ENCODE measurements at places on chromosomes 6 and 20.

DNA sequence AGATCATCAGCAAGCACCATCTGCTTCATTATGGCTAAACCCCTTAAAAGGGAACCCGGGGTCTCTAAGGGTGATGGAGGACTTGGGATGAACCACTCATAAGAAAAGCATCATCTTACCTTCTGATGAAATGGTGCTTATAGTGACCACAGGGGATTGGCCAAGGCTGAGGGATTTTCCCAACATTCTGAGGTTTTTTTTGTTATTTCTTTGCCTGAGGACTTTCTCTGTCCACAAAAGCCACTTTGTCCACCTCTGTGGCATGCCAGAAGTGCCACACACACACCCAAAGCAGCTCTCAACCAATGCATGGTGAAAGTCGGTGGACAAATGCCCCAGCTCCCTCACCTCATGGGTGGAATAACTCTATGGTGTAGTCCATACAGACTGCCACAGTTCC is 79.3 kb upstream of the TOP1 start:
- no peak for DNase-seq

DNA sequence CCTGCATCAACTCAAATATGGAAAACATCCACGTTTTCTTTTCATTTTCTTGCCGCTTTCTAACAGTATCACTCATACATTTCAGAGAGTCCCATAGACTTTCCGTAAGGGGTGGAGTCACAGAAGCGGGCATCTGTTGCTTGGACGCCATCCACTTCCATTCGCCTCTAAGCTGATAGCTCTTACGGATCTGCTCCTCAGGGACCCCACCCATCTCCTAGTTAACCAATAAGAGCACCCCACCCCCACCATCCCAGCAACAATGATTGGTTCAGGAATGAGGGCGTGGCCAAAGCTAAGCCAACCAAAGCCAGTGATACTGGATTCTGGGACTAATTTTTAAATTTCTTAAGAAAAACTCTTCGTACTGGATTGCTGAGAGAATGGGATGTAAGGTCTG is 42.4 kb downstream of the SLC2A10 start:
- no peak for DNase-seq

- DNase-seq: no peak
These were observed 35.3 kb upstream of the CCND3 start for GRCh38 chr6:41976794-41977484.

GRCh38 chr20:40961686-40962640 is 66.7 kb upstream of the TOP1 start:
- peak; percentile 32 for DNase-seq

GRCh38 chr6:35626401-35626800 is 62.3 kb downstream of the FKBP5 start:
- DNase-seq: no peak

- no peak for DNase-seq
These were observed 1.4 kb downstream of the PREP start for GRCh38 chr6:105401247-105402089.

DNA sequence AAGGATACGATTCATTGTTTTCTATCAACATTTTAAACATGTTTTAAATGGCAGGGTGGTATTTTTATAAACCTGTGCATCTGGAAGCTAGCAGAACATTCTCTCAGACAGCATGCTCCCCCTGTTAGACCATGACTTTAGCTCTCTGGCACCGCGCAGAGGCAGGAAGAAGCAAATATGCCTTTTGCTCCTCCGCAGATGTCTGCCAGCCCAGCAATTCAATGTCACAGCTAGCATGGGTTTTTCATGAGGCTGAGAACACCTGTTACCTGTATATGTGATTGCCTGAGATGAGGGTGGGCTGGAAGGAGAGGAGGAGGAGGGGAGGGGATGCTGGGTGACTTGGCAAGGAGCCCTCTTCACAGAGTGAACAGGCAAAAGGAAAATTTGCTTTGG is 6.7 kb downstream of the MTCH1 start:
- DNase-seq: peak; percentile 53

DNA sequence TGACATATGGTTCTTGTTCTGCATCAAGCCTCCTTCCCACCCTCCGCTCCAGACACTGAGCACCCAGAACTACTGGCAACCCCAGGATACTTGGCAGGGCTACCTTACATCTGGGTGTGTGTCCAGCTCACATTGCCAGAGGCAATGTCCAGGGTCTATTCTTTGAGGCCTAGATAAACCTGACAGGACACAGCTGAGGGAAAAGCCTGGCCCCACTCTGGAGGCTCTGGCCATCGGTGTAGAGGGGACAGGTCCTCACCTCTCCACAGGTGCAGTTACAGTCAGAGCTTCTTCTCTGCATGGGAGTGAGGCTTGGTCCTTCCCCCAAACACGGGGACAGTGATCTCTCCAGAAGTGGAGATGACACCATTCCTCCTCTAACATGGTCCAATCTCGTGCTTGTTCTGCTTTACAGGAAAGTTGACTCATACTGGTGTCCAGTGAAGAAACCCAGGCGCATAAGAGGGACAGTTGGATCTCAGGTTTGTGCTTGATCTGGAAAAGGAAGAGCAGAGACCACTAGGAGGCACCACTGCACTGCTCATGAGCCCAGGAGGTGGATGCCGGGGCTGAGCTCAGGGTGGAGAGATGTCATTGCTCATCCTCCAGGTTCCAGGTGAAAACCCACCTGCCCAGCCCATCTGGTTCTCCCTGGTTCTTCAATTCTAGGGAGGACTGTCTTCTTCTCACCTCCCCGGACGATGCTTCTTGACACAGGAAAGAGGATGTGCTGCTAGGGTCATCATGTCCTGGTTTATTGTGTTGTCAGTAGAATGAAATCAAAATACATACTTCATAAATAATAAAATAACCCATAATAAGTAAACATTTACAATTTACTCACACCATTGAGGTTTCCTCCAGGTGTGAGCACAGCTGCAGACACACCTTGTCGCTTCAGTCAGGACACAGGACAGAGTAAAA is 14.7 kb downstream of the HLA-F start:
- peak; percentile 75 for DNase-seq

DNA sequence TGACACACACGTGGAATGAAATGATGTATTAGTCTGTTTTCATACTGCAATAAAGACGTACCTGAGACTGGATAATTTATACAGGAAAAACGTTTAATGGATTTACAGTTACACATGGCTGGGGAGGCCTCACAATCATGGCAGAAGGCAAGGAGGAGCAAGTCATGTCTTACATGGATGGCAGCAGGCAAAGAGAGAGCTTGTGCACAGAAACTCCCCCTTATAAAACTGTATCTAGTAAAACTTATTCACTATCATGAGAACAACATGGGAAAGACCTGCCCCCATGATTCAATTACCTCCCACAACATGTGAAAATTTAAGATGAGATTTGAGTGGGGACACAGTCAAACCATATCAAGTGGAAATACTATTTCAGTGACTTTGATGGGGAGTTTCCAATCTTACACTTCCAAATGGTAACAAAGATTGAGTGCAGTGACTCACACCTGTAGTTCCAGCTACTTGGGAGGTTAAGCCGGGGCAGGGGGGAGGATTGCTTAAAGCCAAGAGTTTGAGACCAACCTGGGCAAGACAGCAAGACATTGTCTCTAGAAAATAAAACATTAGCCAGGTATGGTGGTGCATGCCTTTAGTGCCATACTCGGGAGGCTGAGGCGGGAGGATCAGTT is 8.2 kb upstream of the LY86 start:
- DNase-seq: no peak

DNA sequence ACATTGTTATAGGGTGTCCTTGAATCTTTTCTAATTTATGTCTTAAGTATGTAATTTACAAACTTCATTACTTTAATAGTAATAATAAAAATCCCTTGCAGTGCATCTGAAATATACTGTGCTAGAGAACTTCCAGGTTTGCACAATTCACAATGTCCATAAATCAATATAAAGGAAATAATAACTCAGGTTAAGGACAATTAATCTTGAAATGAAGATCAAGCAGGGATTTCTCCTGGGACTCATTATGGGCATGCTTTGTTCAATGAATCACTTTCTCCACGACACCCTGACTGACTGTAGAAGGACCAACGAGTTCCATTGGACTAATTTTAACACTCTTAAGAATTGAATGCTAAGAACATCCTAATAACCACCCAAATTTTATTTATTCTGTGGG is 110.0 kb downstream of the PHACTR1 start:
- DNase-seq: no peak

- no peak for DNase-seq
These were observed 505.9 kb upstream of the MANEA start for GRCh38 chr6:95071464-95071863.

DNA sequence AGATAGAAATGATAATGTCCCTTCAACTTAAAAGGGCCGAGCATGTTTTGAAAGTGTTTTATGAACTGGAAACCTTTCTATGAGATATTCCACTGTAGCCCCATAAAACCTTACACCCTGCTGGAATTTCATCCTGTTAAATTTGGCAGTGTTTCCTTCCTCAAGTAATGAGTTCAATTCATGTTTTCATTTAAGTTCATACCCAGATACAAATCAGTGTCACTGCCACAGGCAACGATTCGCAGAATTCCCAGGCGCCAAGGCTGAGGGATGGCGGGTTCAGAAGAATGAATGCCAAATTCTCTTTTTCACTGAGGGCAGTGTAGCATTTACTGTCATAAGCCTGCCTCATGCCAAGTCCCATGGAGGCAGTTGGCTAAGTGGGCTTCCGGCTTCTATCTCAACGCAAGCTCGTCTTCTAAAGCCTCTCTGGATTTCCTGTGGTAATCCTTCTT is 511.8 kb upstream of the ID4 start:
- no peak for DNase-seq

DNA sequence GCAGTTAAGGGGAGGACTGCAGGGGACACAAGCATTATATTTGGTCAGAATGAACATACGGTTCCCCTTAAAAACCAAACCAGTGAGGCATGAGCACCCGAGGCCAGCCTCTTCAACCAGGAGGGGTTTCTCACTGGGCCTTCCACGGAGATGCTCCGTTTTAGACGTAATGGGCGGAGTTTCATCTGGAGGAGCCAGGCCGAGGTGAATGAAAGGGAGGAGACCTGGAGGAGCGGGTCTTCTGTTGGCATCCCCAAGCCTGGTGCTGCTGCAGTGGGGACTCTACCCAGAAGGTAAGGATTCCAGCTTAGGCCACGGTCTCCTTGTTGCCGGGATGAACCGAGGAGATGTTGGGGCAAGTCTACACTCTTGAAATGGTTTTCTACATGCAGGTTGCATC is 47.4 kb downstream of the ADNP start:
- DNase-seq: no peak

DNA sequence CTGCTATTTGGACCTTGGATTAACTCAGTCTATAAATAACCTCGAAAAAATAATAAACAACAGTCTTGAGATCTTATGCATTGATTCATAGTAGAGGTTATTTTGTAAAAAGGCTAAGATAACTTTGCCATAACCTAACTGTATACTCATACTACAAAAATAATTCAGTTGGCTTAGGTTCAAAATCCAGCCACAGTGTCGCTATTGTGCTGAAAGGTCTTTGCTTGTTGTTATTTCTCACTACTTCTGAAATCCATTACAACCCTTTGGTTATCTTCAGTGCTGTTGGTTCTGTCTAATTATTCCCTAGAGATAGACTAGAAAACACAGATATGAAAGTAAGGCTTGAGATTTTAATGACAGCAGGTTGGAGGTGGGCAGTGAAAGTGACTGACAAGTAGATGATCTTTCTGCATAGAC is 74.4 kb downstream of the MKKS start:
- no peak for DNase-seq

DNA sequence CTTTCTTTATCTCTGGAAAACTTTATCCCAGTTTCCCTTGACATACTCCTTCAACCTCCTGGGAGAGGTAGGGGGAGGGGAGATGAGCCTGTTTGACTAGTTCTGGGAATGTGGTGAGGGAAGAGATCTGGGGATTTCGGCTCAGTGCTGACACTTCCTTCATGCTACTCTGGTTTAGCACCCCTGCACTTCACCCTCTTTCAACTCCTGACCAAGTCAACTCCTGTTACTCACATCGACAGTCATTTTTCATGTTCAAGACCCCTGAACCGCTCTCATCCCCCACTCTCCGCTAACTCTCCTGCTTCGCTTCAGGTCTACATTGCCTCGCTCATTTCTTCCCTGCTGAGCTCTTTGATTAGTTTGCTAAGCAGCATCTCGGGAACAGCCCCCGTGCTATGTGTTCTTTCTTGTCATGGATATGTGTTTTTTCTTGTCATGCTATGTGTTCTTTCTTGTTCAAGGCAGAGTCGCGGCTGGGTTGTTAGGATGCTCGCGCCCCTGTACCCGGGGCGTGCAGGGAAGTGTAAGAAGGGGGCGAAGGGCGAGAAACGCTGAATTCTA is 16.6 kb upstream of the TRIM27 start:
- DNase-seq: peak; percentile 37

GRCh38 chr6:31037682-31038081 is 27.4 kb downstream of the MUC22 start:
- no peak for DNase-seq

DNA sequence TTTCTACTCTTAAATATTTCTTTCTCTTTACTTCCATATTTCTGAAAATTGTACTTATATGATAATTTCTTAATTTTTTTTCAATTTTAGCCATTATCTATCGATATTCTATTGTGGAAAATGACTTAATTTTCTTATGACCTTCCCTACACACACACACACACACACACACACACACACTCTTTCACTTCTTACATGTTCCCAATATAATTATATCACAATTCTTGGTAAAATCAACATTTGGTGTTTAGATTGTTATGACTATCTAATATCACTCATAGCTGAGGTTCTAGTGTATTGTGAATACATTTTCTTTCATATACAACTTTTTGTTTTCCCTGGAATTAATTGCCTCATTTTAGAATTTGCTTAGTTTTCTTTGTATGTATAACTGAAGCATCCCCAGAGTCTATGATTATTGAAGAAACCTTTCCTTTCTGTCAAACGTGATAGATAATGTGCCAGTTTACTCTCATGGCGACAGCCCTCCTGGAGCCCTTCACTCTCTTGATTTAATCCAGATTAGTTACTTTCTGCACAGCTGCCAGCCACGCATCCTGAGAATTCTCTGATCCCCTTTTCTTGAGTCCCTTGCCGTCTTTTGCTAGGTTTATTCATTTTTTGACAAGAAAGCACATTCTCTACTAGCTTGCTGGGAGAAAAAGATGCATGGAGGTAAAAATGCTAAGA is 63.4 kb downstream of the RNF182 start:
- DNase-seq: no peak

DNA sequence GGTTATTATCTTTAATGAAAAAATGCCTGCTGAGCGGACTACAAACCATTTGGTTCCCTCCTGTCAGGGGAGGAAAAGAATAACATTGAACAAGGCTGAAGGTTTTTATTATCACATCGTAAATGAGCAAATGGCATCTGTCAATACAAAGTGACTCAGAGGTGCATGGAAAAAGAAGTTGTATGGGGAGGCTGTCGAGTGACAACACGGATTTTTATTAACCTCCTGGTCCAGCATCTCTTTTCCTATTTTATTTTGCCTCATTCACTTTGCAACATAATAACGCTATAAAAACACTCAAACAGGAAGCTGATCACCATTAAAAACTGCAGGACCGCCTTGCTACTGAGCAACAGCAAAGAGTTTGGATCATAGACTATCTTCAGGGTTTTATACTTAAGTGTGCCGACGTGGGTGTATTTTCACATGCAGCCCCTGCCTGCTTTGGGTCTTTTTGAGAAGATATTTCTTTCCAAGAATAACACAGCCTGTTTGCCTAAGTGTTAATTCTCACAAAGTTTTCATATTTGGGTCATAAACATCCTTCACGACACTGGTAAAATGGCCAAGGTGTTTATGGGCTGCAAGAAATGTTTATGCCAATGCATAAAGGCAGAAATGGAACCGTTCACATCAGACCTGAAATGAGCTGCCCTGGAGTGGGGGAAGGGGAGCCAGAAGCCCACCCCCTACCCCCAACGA is 132.1 kb upstream of the SALL4 start:
- no peak for DNase-seq
